ENCODE measurements at places on chromosomes 3 and 15.

DNA sequence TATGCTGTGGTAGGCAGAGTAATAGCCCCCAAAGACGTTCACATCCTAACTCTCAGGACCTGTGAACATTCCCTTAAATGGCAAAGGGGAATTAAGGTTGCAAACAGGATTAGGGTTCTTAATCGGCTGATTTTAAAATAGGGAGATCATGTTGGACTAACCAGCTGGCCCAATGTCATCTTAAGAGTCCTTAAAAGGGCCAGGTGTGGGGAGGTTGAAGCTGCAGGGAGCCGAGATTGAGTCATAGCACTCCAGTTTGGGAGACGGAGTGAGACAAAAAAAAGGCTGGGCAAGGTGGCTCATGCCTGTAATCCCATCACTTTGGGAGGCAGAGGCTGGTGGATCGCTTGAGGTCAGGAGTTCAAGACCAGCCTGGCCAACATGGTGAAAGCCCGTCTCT, 1.6 kb upstream of the FLNB start:
- no peak for DNase-seq

DNA sequence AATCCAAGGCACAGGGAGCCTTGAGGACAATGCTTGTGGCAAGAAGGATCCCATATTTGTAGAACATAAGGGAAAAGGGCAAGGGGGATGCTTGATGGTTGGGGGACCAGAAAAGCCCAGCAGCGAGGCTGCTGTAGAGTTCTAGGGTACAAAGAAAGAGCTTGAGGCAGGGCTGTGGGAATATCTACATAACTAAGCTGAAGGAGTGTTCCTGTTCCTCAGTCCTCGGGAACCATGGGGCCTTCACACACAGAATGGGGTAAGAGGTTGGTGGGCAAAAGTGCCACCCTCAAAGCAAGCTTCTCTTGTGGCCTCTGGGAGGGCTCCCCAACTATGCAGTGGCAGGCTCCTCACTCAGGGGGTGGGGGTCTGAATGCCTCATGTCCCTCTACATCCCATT, 6.5 kb upstream of the FRMD4B start:
- DNase-seq: no peak

DNA sequence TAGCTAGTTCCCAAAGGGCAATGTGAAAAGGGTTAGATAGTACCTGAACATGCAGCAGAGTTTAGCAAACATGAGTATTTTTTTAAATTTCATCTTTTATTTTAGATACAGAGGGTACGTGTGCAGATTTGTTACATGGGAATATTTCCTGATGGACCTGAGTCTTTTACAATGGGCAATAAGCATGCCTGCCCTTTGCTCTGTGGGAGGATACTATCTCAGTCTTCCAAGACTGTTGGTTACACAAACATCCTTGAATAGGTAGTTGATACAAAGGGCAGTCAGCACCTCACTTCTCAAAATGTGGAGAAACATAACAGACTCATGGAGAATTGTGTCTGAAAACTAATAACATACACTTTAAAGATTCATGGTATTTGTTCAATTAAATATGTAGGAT, 103.3 kb downstream of the GOLIM4 start:
- no peak for DNase-seq

DNA sequence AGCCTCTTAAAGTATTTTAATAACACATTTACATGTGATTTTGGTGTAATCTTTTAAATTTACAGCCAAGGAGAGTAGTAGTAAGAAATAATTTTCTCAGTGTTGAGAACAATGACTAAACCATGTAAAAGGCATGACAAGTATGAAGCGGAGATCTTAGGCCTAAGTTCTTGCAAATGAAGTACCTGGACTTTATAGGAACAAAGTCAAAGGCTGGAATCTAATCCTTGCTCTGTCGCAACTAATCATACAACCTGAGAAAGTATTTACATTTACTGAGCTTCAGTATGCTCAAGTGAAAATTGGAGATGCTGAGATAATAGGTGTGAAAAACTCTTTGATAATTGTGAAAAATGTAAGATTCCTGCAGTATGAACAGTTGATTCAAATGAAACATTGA, 86.4 kb upstream of the VGLL3 start:
- no peak for DNase-seq

- no peak for DNase-seq
These were observed 30.3 kb upstream of the FSTL1 start for GRCh38 chr3:120481081-120481480.

DNA sequence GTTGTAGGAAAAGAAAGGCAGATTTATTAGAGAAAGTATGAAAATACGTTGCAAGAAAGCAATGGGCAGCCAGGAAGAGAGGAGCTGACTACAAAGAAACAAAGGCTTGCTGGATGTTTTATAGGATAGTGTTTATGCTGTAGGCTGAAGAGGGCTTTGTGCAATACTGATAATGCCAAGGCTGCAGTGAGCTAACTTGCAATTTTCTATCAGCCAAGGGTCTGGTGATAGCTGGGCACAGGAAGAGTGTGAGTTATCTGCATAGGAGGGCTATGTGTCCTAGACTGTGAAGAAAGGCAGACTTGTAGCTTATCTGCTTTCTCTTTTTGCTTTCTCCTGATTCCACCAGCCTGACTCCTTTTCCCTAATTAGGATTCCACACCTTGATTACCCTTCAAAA, 51.3 kb upstream of the OSBPL11 start:
- DNase-seq: no peak

DNA sequence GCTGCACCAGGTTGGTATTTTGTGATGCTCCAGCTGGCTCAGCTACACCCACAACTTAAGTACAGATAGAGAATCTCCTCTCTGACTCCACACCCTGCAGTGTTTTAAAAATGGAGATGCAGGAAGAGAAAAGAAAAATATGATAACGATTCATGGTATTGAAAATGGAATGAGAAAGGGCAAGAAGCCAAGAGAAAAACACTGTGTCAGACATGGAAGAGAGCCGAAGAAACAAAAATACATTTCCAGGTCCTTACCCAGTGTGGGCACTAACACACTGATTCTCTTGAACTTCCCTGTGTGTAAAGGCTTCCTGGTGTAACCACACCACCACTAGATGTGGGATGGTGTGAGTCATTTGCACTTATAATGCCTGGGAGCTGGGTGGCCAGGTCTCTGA, 93.1 kb downstream of the GMPS start:
- DNase-seq: no peak

- DNase-seq: no peak
These were observed 194.4 kb downstream of the PCCB start for GRCh38 chr3:136444581-136444980.

DNA sequence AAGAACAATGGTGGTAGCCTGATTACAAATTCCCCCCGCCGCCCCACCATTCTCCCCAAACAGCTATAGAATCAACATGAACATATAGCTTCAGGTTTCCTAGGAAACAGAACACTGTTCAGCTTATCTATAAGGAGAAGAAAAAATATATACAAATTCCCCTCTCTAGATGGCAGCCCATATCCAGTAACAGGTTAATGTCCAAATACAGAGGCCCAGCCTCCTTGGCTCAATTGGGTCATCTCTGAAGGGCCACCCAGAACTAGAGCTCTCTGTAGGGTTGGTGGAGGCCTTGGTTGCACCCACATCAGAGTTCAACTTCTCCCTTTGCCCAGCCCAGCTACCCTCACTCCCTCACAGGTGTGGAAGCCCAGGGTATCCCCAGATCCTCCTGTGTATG, 91.5 kb upstream of the ADAMTS17 start:
- DNase-seq: no peak

GRCh38 chr3:99731499-99731898, 86.2 kb upstream of the CMSS1 start:
- no peak for DNase-seq

- no peak for DNase-seq
These were observed 50.0 kb upstream of the GSK3B start for GRCh38 chr3:120144267-120144666.

DNA sequence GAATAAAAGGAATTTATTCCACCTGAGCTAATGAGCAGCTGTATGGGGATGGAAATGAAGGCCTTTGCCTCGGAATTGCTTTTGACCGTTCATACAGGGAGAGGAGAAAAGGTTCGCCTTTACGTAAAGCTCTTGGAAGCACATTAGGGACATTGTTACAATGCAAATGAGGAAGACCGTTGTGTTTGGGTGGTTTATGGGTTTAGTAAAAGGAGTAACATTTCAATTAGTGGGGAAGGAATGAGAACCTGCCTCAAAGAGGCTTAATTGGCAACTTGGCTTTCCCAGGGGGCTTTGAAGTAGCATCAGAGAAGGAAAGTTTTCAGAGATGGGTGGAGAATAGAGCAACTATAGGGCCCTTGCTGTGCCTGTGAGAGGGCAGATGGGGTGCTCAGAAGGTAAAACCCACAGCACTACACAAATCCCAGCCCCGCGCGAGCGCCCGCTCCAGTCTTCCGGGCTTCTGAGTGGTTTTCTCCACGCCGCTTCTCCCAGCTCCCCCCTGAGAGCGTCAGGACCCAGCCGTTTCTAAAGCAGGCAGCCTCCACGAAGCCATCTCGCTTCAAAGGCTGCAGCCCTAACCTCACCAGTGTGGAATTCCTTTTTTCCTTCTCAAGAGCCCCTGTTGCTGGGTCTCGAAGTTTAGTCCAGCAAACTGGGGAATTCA, 192.0 kb upstream of the HES1 start:
- DNase-seq: no peak

DNA sequence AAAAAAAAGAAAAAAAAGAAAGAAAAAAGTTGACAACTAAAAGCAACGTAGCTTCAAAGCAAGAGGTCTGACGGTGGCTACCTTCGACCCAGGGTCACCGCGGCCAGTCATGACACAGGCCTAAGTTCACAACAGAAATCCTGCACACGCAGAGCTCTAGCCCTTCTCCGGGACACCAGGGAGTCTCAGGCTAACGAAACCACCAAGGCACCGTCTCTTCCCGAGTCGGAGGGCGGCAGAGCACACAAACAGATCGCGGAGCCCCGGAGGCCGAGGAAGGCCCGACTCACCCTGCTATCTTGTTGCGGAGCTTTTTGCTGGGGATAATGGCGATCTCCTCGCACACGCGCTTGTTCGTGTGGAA, 584 bp downstream of the RPS17 start:
- no peak for DNase-seq

DNA sequence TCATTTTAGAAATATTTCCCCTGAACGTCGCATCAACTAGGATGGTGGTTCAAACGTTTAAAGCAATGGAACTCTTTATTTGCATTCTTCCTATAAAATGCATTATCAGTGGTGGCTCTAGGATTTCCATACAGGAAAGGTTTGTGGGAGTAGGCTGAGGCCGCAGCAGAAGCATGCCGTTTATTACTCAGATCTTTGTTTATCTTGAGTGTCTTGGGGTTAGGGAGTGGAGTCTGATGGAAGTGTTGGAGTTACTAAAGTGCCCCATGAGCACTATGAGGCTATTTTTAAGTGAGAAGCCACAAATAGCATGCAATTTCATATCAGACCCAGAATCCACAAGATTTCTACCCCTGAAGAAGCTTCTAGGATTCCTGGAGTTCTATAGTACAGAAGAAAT, 26.2 kb downstream of the ATOSA start:
- no peak for DNase-seq
